ENCODE measurements at places on chromosomes 2 and 18.

- no peak for DNase-seq
These were observed 1.5 kb downstream of the DAPL1 start for GRCh38 chr2:158796652-158797051.

- DNase-seq, result no peak
These were observed 180.0 kb upstream of the TPO start for GRCh38 chr2:1233281-1233680.

GRCh38 chr2:10452312-10452711 is 4.2 kb upstream of the ODC1 start:
- DNase-seq, result no peak

- no peak for DNase-seq
These were observed 75.8 kb downstream of the ACTR3 start for GRCh38 chr2:113965644-113966043.

DNA sequence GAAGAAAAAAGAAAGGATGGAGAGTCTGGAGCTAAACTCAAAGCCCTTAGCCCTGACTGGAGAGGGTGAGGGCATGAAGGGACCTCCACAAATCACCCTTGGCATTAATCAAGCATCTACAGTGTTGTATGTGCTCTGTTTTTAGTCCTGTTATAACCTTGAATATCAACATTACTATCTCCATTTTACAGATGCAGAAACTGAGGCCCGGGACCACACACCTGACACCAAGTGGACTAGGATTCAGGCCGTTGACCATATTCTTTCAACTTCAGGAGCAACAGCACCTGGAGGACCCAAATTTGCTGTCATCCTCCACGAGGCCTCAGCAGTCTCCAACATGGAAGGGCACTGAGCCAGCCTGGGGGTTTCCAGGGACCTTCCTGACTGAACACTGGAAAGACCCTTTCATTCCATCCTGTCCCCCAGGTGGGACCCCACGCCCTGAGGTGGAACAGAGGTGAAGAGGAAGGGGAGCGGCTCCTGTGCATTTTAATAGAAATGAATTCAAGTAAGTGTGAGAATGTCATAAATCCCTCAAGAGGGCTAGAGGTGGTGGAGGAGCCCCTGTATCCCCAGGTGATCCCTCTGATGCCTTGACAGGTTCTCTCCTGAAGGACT is 41.0 kb downstream of the SERTAD2 start:
- DNase-seq, result no peak

DNA sequence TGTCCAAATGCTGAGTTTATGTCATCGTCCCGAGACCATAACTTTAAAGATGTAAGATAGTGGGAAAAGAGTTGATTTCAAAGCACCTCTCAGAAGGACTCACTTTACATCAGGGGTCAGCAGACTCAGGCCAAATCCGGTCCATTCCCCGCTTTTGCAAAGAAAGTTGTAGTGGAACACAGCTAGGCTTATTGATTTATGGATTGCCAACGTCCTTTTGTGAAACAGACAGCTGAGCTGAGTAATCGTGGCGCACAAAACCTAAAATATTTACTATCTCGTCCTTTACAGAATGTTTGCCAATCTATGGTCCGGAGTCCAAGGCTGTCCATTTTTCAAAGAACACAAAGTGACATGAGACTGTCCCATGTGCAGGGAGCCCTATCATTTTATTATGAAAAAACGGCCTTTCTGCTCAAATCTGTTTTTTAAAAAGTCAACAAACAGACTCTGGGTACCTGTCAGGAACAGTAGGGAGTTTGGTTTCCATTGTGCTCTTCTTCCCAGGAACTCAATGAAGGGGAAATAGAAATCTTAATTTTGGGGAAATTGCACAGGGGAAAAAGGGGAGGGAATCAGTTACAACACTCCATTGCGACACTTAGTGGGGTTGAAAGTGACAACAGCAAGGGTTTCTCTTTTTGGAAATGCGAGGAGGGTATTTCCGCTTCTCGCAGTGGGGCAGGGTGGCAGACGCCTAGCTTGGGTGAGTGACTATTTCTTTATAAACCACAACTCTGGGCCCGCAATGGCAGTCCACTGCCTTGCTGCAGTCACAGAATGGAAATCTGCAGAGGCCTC is at the start of gene IL1RN:
Gene IL1RN, plus strand, starts transcription at position 754 of the 801 bp plus-strand sequence. Its CDS starts 27 bp downstream, at position 781.
- no peak for DNase-seq

GRCh38 chr2:65715323-65715722 is 282.9 kb upstream of the SPRED2 start:
- DNase-seq, result no peak

GRCh38 chr18:54558609-54559585 is 32.1 kb upstream of the DYNAP start:
- no peak for DNase-seq

- DNase-seq, result no peak
These were observed 2.0 kb downstream of the CNNM4 start for GRCh38 chr2:96762529-96763311.

All from thoracic aorta (tissue), 2 donors.